B cell (primary cell): ENCODE measurements at places on chromosomes 3 and 15. TPM values are rescaled to one million over a fixed set of nuclear protein-coding genes. Genes with fewer than 3 reads are reported as not detected.

- no peak for DNase-seq
These were observed 430 bp downstream of the SLCO2A1 start for GRCh38 chr3:134029256-134029733.

DNA sequence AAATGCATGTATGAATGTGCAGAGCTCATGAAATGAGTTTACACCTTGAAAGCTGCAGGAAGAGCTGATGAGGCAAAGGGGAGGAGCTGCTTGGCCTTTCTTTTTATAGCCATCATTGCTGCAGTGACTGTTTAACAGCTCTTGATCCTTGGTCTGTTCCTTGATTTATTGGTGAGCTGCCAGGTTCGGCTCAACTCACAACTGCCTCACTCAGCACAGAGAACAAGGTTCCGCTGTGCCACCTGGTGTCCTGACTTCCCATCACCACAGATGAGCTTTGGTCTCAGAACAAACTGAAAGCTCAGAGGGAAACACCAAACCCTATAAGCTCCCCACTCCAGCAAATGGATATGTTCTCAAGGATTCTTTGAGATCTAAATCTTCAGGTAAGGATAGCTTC, 626.1 kb downstream of the MAGI1 start:
- no peak for DNase-seq

- no peak for DNase-seq
These were observed 57.9 kb downstream of the BTD start for GRCh38 chr3:15659254-15659975.

Gene WNT7A
- not detected in 2 replicates for total RNA-seq

Gene RFX7
- total RNA-seq, result 39.8 and 44.8 TPM in 2 replicates
